GM23248 (cell line): ENCODE measurements at places on chromosomes 2 and 18. TPM values are rescaled to one million over a fixed set of nuclear protein-coding genes. Genes with fewer than 3 reads are reported as not detected.

DCC gene
- total RNA-seq, result not detected in 2 replicates

UGT1A1 gene
- total RNA-seq, result not detected in 2 replicates

TMEM198 gene
- total RNA-seq, result 5.8 and 6.2 TPM in 2 replicates

SERPINB3 gene
- total RNA-seq, result not detected in 2 replicates

SLC8A1 gene
- 82.1 and 83.4 TPM in 2 replicates for total RNA-seq

BAZ2B gene
- 20.5 and 26.2 TPM in 2 replicates for total RNA-seq

MBD1 gene
- total RNA-seq, result 60.7 and 68.0 TPM in 2 replicates

CAPN14 gene
- 0.11 TPM in 1 of 2 replicates, not detected in the other for total RNA-seq
